Sciatic nerve (tissue), 2 donors: ENCODE measurements at places on chromosomes 3 and 15.

DNA sequence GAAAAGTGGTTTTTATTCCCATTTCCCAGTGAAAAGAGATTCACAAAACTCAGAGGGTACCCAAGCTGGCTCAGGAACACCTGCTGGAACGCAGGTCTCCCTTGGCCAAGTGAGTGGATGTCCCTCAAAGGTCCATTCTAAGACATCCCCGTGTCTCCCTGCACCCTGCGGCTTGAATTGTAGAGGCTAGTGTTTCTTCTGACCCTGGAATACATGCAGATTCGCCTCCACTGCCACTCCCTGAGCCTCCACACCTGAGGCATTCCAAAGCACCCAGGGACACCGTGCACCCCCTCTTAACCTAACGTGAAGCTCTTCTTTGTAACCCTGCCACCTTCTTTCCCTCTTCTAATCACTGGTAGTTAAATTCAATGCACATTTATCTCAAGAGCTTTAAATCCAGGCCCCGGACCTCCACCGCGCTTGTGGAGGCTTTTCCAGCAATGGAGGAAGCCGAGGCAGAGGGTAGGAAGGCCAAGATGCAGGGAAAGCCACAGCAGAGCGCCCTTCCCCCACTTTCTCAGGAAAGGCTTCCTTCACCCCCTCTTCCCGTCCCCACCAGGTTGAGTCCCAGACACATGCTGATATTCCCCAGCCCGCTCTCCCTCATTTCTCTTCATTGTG, 590 bp upstream of the ITGA11 start:
- no peak for DNase-seq

GRCh38 chr15:64619880-64620839, 155.2 kb downstream of the RBPMS2 start:
- DNase-seq: no peak

DNA sequence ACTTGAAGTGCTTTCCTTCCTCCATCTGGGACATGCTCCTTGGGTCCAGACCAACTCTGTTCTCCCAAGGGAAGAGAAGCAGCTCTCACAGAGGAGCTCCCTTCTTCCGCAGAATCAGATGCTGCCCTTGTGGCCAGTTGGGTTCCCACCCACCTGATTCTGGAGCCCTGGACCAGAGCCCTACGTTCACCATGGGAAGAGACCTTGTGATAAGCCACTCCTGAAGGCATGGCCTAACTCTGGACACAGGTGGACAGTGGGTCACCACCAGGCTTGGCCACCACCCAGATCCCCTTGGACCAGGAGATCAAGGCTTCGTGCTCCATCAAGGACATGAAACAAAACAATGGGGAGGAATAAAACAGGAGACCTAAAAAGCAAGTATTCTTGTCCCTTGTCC, 172.2 kb downstream of the RPLP1 start:
- DNase-seq: no peak

DNA sequence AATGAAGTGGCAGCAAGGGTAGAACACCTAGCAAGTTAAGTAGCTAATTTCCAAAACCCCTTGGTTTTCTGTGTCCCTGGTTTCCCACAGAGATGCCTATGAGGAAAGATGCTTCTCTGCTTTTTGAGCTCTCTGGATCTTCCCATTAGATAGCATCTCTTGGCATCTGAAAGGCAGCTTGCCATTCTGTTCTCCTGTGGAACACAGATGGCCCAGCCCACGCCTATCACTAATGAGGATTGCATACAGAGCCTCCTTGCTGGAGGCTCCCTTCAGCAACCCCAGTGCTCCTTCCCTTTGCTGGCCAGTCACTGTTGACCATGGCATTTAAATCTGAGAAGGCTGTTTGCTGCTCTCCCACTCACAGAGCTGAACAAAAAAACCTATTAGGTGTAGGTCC, 34.4 kb upstream of the ETV5 start:
- DNase-seq: no peak

DNA sequence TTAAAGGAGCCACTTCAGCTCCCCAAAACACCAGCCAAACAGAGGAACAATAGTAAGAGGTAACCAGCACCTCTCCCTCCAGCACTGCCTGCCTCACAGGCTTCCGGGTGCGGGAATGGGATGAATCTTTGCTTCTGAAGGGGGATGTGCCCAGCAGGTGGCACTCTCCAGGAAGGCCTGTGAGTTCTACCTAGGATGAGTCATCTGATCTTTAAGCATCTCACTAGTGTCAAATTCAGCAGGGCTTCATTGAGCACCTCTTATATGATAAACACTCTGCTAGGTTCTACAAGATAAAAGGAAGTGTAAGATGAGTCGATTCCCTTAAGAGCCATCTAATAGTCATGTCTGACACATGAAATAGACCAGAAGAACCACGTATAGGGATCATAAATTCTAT, 237.4 kb upstream of the UMPS start:
- DNase-seq: no peak

- DNase-seq: no peak
These were observed 65.5 kb upstream of the ST8SIA2 start for GRCh38 chr15:92328207-92328606.
